ENCODE measurements at places on chromosomes 13 and 19. TPM values are rescaled to one million over a fixed set of nuclear protein-coding genes. Genes with fewer than 3 reads are reported as not detected.

The CCDC61 gene
- total RNA-seq: 11.1 TPM

The KLK14 gene
- not detected for total RNA-seq

The ICAM5 gene
- total RNA-seq: 0.30 TPM

The ZNF615 gene
- total RNA-seq: 4.4 TPM

The RFX1 gene
- 7.0 TPM for total RNA-seq

The ENOX1 gene
- 0.18 TPM for total RNA-seq

GRCh38 chr13:96940961-96941360 is 53.3 kb downstream of the OXGR1 start:
- no peak for DNase-seq

DNA sequence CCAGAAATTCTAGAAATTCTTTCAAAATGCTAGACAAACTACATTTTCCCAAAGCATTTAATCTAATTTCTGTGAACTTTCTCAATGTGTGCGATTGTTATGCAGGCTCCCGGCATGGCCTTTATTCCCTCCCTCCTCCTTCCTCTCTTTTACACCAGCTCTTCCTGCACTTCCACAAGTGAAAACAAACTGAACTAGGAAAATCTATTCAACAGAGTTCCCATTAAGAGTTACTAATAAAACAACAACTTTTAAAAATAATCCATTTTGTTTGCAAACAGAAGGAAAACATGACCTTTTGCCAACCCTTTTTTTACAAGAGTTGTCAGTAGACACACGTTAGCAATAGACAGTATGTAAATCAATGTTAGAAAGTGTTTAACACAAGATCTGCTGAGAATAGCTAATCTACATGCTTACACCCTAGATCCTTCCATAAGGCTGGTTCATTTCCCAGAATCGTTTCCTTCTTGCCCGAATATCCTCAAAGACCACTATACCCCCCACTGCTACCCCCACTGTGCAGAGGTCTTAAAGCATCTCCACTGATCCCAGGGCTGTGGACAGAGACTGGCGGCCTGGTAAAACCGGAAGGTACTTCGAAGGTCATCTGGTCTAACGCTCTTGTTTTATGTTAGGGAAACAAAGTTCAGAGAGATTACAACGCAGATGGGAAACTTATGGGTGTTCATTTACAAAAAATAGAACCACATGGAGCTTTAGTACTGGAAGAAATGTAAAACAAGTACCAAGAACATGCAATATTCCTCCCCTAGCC is 98.0 kb downstream of the FOXO1 start:
- no peak for DNase-seq

- no peak for DNase-seq
Measured at GRCh38 chr13:64910096-64910495, 2320.0 kb downstream of the PCDH9 start.

DNA sequence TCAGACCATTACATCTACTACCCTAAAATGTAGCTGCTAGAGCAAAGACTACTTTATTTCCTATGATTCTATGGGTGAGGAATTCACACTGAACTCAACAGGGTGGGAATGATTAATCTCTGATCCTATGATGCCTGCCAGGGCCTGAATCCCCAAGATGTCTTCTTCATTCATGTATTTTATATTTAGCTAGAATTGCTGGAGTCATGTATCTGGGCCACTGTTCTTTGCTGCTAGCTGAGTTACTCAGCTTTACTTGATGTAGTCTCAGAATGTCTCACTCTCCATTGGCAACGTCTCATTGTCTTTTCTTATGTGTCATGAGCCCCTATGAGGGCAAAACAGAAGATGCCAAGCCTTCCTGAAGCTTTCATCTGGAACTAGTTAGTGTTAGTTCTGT is 21.1 kb downstream of the ZNF582 start:
- no peak for DNase-seq

DNA sequence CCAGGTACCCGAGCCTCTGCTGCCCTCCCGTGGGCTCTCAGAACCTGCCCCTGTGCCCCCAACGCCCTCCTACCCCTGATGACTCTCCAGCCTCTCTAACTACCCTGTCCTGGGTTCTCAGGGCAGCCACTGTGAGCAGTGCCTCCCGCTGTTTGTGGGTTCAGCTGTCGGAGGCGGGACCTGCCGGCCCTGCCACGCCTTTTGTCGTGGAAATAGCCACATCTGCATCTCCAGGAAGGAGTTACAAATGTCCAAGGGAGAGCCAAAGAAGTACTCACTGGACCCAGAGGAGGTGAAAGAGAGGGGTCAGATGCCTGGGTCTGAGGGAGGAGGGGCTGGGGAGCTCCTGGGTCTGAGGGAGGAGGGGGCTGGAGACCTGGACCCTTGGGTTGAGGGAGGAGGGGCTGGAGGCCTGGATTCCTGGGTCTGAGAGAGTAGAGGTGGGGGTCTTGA is 20.0 kb downstream of the CNFN start:
- no peak for DNase-seq

GRCh38 chr19:7340959-7341837 is 7.5 kb upstream of the ARHGEF18 start:
- DNase-seq: peak; percentile 74

DNA sequence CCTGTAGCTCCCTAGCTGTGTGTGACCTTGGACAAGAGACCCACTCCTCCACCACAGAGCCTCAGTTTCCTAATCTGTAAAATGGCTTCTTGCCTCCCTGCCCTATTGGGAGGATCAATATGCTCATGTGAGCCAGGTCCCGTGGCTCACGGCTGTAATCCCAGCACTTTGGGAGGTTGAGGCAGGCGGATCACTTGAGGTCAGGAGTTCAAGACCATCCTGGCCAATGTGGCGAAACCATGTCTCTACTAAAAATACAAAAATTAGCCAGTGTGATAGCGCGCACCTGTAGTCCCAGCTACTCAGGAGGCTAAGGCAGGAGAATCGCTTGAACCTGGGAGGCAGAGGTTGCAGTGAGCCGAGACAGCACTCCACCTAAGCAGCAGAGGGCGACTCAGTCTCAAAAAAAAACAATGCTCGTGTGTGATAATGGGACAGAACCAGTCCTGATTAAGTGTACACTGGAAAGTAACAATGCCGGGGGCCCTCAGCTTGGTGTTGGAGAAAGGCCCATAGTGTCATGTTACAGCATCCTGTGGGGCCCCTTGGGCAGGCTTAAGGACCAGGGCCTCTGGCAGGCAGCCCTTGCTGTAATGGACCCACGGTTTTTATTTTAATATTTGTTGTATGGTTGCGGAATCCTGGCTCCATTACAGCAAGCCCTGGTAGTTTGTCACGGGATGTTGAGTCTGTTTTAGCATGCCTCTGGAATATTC is 6.8 kb downstream of the RPS11 start:
- DNase-seq: no peak

GRCh38 chr13:33761740-33762139 is 56.2 kb upstream of the RFC3 start:
- DNase-seq: no peak

Measured in left lobe of liver (tissue), 2 donors.